ENCODE measurements at places on chromosomes 11 and 22.

DNA sequence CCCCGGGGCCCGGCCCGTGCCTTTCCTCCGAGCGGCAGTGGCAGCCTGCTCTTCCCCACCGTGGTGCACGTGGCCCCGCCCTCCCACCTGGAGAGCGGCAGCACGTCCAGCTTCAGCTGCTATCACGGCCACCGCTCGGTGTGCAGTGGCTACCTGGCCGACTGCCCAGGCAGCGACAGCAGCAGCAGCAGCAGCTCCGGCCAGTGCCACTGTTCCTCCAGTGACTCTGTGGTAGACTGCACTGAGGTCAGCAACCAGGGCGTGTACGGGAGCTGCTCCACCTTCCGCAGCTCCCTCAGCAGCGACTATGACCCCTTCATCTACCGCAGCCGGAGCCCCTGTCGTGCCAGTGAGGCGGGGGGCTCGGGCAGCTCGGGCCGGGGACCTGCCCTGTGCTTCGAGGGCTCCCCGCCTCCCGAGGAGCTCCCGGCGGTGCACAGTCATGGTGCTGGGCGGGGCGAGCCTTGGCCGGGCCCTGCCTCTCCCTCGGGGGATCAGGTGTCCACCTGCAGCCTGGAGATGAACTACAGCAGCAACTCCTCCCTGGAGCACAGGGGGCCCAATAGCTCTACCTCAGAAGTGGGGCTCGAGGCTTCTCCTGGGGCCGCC lies 11.9 kb downstream of the C22orf31 start:
- DNase-seq: no peak

GRCh38 chr11:27907530-27907929 lies 200.4 kb downstream of the KIF18A start:
- no peak for DNase-seq

DNA sequence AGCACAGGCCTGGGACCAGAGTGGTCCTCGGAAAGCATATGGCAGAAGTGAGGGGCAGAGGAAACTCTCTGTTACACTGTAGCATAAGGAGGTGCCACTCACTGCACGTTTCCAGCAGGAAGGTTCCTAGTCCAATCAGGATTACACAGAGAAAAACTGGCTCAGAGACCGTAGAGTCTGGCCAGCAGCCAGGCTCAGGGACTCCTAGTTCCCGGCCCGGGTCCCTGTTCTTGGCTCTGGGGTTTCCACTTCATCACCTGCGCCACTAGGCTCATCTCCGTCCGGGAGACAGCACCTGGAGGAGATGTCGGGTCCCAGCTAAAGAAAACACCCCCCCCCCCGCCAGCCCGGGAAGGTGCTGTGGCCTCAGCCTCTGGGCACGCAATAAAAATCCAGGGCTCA lies 1.1 kb downstream of the TTLL12 start:
- DNase-seq: no peak

DNA sequence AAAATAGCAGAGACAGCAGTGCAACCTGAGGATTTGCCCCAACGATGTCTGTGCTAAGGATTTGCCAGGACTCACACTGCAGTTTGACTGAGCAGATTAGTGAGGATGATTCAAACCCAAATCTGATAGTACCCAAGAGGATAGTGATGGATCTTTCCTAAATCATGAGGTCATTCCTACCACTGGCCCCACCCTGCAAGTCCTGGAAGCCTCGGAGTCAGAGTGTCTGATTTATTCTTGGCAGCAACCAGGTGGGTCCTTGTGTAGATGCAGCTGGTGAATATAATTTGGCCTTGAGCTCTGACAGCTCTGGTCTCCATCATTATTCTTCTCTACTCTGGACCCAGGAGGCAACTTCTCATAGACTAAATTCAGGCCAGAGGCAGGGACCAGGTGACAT lies 179.3 kb upstream of the RAG2 start:
- DNase-seq: no peak

GRCh38 chr11:70244698-70245097 lies 25.8 kb upstream of the PPFIA1 start:
- no peak for DNase-seq

DNA sequence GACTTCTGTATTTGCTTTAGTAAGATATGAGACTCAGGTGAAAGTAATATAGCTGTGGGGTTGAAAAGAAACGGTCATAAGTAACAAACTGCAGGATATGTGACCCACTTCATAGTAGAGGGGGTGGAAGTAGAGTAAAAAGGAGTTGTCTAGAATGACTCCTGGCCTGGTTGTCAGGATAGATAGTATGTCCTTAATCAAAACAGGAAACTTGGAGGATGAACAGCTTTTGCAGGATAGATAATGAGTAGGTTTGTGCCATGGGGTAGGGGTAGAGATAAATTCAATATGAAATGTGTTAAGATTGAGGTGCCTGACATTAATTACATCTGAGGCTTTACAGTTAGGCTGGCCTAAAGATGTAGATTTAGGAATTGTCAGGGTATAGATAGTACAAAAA lies 47.0 kb upstream of the B3GNT6 start:
- no peak for DNase-seq

GRCh38 chr22:21866833-21867527 lies 465 bp downstream of the MAPK1 start:
- peak; percentile 29 for DNase-seq

DNA sequence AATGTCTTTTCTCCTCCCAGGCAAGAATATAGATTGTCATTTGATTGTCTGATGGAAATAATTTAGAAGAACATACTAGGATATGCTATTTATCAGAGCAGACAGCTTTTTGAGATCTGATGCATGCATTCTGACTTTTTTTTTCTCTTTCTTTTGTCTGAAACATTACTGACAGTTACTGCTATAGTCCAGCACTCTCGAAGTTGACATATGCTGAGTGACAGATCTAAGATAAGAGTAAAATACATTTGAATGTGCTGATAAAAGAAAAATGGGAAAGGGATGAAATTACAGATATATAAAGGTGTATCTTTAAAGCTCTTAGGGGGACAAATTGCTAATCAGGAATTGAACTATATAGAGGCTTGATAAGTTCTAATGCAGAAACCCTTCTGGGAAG lies 753.8 kb upstream of the TENM4 start:
- no peak for DNase-seq

DNA sequence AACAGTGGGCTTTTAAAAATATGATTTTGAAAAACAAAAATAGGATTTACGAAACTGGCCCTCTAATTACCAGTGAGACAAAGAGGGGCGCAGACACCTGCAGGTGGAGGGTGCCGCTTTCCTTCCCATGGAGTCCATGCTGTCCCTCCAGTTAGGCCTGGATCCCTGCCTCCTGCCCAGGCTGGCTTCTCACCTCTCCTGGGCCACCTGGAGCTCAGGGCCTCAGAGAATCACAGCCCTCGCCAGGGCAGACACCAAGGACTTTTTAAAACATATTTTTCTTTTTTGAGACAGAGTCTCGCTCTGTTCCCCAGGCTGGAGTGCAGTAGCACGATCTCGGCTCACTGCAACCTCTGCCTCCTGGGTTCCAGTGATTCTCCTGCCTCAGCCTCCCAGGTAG lies 1437.2 kb downstream of the TBC1D22A start:
- DNase-seq: no peak

- DNase-seq: no peak
Measured at GRCh38 chr11:9755561-9756185, 91.8 kb downstream of the SWAP70 start.

- DNase-seq: no peak
Measured at GRCh38 chr22:21028277-21029251, 3.8 kb downstream of the SLC7A4 start.

- DNase-seq: no peak
Measured at GRCh38 chr11:133991101-133991500, 34.3 kb upstream of the IGSF9B start.

GRCh38 chr11:94152678-94153065 lies 24.0 kb downstream of the PANX1 start:
- DNase-seq: no peak

DNA sequence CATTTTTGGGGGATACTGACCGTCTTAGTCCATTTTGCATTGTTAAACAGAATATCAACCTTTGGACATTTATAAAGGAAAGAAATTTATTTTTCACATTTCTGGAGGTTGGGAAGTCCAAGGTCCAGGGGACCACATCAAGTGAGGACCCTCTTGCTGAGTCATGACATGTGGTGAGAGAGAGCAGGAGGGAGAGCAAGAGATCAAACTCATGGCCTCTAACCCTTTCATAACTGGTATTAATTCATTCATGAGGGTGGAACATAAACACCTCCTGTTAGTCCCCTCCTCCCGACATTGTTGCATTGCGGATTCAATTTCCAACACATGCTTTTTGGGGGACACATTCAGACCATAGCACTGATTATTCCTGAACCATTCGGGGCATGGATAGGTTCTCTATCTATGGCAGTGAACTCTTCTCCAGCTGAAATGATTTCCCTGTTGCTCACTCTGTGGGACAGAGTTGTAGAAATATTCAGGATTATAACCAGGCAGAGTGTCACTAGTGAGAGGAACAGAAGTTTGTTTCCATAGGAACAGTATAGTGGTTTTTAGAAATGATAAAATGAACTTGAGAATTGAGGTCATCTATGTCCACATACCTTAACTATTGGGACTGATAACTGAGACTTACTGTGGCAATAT lies 88.2 kb upstream of the OR9Q1 start:
- DNase-seq: no peak

GRCh38 chr11:37322333-37323194 lies 724.5 kb upstream of the RAG2 start:
- DNase-seq: no peak

DNA sequence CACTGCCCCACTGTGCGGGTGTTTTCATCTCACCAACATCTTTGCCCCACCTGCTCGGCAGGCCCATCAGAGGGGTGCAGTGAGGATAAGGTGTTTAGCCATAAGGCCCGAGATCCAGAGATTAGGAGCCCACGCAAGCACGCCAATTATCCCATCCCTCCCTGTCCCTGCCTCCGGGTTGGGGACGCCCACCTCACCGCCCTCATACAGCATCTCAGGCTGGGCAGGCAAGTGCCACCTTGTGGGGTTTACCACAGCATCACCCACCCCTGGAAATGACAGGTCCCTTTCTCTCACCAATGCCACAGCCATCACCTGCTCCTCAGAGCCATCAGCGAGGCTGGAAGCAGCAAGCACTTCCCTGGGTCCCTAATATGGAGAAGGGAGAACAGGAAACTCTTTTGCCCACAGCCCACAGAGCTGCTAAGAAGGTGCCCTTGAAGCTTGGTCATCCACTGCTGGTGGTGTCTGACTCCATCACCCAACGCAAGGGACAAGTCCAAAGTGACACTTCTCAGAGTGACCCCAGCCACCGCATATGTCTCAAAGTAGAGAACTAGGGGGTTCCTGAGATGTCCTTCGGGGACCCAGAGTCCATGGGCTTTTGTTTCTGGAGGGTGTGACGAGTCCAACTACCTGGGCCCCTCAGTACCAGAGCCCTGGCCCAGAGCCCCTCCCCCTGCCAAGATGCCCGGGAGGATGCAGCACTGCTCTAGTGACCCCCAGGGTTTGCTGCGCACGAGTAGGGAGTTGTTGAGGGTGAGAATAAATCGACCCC lies 15.8 kb downstream of the VPS37C start:
- no peak for DNase-seq

- DNase-seq: no peak
Measured at GRCh38 chr11:119744577-119744976, 15.6 kb upstream of the NECTIN1 start.

DNA sequence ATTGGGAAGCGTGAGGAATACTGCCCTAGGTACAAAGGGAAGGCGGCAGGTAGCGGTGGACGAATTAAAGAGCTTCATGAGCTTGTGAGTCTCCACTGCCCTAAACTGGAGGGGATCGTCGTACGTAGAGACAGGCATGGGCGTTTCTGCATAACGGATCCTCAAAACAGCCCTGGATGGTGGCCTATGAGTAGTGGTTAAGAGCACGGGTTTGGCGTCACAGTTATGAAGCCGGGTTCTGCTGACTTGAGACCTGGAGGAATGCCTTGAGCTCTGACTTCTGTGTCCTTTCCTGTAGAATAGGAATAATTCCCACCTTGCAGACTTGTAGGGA lies 335 bp downstream of the TMEM138 start:
- DNase-seq: peak; percentile 8

- peak; percentile 56 for DNase-seq
Measured at GRCh38 chr11:10366568-10367331, 61.9 kb downstream of the ADM start.

GRCh38 chr11:119529063-119529845 lies 106.3 kb upstream of the THY1 start:
- no peak for DNase-seq

GRCh38 chr11:119891055-119891768 lies 162.2 kb upstream of the NECTIN1 start:
- DNase-seq: no peak

GRCh38 chr11:7462706-7463105 lies 22.6 kb upstream of the OLFML1 start:
- no peak for DNase-seq

- no peak for DNase-seq
Measured at GRCh38 chr11:71109186-71109585, 143.2 kb downstream of the SHANK2 start.

DNA sequence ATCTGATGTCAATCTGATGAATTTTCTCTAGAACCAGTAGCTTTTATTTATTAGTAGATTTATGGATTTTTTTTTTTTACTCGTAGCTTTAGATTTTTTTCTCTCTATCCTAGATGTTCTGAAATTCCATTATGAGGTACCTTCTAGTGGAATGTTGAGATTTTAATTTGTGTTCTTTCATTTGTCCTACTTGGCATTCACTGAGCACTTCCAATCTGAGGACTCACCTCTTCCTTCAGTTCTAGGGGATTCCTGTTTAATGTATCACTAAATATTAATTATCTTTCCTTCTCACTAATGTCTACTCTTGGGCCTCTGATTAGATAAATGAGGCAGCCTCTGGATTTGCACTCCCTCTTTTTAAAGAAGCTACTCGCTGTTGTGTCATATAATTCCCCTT lies 40.2 kb upstream of the WNT7B start:
- no peak for DNase-seq
